ENCODE measurements at places on chromosomes 2 and 18.

DNA sequence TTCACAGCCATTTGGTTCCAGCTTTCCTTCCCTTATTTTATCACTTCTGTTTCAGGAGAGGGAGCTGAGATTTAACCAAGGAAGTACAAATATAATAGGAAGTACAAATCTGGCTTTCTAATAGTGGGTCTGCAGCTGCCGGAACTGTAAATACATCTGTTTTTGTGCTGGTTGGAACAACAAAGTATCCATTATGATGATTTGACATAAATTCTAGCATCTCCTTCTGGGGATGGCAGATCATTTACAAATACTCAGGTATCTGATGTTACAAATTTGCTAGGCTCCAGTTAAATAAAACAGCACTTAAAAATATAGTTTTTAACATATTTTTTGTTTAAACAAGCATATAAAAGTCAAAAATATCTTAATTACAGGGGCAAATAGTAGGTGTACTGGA, 131.3 kb upstream of the SMIM21 start:
- DNase-seq: no peak

GRCh38 chr2:148813603-148814065, 61.4 kb upstream of the KIF5C start:
- DNase-seq: no peak

- no peak for DNase-seq
These were observed 12.3 kb downstream of the ZEB2 start for GRCh38 chr2:144507441-144508171.

DNA sequence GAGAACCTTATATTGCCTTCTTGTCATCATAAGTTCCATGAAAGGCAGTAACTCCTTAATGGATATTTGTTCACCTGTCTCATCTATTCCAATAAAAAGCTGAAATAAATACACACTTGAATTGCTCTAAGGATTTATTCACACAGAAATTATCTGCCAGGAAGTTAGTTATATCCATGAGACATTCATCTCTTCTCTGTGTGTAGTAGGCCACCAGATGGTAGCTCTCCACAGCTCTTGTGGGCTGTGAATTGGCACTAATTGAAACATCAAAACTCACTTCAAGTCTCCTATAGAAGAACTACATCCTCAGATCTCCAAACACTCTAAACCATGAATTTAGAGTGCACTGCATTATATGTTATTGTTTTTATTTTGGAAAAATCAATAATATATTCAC, 189.6 kb downstream of the DSC3 start:
- no peak for DNase-seq

DNA sequence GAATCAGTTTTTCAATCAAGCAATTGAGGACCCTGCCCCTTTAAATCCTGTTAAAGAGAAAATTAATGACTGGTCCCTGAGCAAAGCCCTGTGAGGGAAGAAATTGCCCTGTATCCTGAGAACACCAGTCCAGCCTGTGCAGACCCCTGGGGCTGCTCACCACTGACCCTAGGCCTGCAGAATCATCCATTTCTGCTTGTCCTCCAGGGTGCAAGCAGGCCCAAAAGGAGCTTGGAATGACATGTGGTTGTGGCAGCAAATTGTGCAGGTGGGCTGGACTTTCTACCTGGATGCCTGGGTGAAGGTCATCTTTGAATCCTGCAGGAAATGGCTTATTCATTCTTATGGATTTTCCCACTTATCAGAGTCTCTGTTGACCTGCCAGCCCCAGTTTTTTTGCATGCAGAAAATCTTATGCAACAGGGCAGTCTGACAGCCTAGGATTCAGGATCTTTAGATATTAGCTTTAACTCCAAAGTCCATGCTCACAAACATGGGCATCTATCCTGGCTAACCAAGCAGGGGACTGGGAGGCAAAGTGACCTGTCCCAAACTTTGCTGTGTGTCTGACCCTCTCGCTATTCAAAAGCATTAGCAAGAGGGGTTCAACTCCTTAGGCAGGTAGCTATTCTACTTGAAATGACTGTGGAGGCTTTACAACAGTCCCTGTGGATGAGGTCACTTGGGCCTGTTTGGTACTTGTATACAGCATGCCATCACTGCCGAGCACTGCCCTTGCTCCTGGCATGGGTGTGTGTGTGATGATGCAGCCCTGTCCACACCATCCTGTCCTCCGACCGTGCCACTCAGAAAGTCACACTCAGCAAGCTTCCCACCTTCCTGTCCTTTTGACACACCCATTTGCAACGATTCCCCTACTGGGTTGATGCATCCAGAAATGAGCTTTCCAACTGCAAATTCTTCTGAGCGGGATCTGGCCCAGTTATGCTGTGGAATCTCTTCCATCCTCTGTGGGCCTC, 85.3 kb downstream of the CAPN13 start:
- no peak for DNase-seq

- DNase-seq: no peak
These were observed 278.3 kb downstream of the SETBP1 start for GRCh38 chr18:44959013-44959412.

DNA sequence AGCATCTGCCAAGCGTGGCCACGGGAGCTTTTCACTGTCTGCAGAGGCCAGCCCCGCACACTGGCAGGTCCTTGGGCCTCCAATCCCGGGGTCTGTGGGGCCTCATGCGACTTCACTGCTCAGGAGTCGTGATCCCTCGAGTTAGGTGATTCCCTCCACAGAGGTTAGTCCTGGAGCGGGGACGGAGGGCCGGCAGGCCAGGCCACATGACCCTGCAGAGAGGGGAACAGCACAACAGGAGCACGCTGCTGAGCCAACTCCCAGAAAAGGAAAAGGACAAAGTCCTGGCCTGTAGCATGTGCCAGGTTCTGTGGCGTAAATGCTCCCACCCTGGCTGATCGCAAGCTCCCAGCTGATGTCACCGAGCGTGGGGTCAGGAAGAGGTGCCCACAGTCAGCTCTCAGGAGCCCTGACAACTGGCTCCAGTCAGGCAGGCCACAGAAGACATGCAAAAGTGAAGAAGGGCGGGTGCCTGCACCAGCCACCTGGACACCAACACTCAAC, 15.3 kb upstream of the PRLH start:
- DNase-seq: no peak

DNA sequence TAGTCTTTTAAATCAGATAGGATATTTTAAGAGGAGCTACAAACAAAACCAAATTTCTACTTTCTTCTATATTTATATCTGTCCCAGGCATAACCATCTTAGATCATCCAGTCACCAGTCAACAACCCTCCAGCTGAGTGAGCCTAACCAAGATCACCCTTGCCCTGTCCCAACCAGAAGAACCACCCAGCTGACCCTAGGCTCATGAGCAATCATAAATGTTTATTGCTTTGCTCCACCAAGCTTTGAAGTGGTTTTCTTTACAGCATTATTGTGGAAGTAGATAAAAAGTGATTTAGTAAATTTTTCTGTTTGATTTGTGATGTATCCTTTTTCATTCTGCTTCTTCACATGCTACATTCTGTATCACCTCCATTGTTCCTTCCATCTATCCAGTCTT, 167.2 kb upstream of the PIEZO2 start:
- DNase-seq: no peak

DNA sequence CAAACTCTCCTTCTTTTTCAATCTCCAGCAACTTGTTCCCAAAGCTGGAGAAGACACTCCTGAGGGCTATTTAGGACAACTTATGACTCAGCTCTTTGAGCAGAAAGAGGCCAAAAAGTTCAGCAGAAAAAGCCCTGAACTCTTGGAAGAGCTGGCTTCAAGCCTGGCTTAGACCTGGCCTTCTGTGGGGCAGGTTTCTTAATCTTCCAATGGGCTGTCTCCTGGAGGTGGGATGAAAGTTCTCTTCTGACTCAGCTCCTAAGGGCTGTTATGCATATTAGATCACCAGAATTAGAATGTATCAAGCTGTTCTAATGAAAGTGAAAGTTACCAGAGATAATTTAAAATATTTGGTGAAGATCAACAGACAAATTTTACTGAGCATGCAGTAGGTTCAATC, 129.4 kb downstream of the RAD51AP2 start:
- no peak for DNase-seq

GRCh38 chr2:145431181-145431951, 911.4 kb upstream of the ZEB2 start:
- no peak for DNase-seq

DNA sequence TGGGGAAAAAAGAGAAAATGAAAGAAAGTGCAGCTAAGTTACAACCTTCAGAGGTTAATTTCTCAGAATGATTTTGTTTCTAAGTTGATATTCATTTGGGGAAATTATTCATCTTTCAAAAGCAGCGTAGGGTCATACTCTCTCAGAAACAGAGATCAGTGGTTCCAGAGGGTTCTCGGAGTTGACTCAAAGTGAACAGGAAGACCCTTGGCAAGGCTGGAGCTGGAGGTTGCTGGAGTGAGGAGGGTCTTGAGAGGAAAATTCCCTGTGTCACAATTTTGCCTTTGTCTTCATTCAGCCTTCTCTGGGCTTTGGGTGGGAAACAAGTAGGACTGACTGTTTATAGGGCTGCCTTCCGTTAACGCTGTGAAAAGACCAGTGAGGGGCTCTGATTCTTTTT, 168.2 kb downstream of the ICOS start:
- DNase-seq: no peak

DNA sequence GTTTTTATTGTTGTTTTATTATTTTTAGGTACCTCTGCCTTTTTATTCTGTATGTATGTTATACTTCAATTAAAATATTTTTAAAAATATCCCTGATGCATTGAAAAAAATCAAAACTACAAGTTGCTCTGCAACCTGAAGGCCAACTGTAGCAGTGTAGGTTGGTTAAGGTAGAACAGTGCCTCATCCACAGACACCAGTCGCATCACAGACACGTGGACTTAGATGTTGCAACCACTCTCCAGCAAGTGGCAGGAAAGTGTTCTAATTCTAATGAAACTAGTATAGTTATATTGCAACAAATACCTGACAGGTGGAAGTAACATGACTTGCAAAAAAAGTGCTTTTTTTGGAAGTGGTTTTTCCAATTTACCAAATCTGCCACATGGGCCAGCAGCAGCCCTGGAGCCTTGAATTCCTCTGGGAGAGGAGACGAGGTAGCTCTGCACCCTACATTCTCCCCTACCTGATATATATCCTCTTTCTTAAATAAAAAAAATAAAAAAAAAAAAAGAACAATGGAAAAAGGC, 28.4 kb upstream of the SLC3A1 start:
- no peak for DNase-seq

DNA sequence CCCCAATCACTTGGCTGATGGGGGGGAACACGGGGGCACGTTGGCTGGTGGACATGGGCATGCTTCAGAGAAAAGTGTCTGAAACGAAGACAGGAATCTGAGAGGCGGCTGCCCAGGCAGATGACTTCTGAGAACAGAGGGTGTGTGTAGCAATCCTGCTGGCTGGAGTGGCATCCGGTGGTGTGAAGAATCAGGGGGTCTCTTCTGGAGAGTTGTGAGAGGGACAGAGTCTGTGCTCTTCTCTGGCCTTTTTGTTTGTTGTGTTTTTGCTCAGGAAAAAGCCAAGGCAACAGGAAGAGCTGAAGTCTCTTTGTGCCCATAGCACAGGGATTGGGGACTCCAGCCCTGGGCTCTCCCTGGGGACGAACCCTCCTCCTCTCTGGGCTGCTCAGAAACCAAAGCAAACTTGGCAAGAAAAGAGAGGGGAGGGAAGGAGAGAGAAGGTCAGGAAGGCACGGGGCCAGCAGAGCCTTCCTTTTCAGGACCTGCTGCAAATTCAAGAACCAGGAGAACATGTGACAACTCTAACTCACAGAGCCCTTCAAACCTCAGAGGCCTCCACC, 97.0 kb upstream of the SMAD2 start:
- DNase-seq: no peak

- DNase-seq: no peak
These were observed 1653.3 kb upstream of the TMEFF2 start for GRCh38 chr2:193847991-193848390.

- no peak for DNase-seq
These were observed 172.3 kb downstream of the CDH2 start for GRCh38 chr18:28004606-28005005.

DNA sequence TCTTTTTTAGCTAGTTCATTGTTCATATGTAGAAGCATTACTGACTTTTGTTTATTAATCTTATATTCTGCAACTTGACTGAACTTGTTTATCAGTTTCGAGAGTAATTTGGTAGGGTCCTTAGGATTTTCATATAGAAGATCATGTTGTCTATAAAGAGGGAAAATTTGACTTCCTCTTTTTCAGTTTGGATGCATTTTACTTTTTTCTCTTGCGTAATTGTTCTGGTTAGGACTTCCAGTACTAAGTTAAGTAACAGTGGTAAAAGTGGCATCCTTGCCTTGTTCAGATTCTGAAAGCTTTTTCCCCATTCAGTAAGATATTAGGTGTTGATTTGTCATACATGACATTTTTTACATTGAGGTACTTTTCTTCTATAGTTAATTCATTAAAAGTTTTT, 726.0 kb downstream of the KCNJ3 start:
- no peak for DNase-seq
